Dermis microvascular lymphatic vessel endothelial cell (primary cell): ENCODE measurements at places on chromosomes 16 and 17.

- DNase-seq: no peak
Measured at GRCh38 chr16:66298006-66298405, 68.5 kb upstream of the CDH5 start.

GRCh38 chr16:88434353-88434690 is 18.8 kb upstream of the ZFPM1 start:
- no peak for DNase-seq

- DNase-seq: no peak
Measured at GRCh38 chr16:71669926-71670536, 44.0 kb downstream of the MARVELD3 start.

GRCh38 chr16:79077346-79077745 is 523.2 kb downstream of the MAF start:
- no peak for DNase-seq

GRCh38 chr17:208429-208828 is 27.0 kb upstream of the DOC2B start:
- DNase-seq: no peak

DNA sequence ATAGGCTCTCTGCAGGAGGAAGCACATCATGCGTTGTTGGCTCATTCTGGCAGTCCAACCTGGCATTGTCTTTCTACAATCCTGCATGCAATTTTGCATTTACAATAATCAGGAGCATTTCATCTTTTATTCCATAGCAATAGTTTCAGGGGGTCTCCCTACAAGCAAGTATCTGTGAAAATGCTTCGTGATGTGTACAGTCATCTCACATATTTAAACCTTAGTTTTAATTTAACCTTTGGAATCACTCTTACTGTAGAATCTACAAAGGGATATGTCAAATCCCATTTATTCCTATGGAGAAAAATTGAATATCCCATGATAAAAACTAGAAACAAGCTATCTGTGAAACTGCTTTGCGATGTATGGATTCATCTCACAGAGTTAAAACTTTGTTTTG is 112.0 kb upstream of the WSB1 start:
- DNase-seq: no peak

GRCh38 chr16:78750611-78751010 is 651.2 kb downstream of the WWOX start:
- no peak for DNase-seq

DNA sequence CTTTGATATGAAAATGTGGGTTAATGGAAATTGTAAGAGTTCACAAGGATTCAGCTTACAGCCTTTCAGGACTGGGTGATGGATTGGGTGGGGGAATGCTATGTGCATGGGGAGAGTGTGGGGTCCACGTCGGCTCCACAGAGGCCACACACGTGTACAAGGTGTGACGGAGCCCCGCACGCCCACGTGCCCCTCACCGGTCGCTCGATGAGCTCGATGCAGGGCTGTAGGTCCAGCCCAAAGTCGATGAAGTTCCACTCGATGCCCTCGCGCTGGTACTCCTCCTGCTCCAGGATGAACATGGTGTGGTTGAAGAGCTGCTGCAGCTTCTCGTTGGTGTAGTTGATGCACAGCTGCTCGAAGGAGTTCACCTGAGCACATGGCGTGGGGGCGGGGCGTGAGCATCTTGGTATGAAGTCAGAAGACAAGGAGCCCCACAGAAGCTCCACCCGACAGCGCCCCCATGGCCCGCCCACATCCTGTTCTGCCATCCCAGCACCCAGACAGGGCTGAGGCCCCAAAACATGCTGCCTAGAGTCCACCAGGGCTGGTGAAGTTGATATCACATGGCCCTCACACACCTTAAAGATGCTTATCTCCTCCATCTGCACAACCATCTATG is 99.1 kb downstream of the MYH11 start:
- no peak for DNase-seq

- peak; percentile 5 for DNase-seq
Measured at GRCh38 chr16:23274968-23275367, 27.1 kb upstream of the SCNN1B start.

DNA sequence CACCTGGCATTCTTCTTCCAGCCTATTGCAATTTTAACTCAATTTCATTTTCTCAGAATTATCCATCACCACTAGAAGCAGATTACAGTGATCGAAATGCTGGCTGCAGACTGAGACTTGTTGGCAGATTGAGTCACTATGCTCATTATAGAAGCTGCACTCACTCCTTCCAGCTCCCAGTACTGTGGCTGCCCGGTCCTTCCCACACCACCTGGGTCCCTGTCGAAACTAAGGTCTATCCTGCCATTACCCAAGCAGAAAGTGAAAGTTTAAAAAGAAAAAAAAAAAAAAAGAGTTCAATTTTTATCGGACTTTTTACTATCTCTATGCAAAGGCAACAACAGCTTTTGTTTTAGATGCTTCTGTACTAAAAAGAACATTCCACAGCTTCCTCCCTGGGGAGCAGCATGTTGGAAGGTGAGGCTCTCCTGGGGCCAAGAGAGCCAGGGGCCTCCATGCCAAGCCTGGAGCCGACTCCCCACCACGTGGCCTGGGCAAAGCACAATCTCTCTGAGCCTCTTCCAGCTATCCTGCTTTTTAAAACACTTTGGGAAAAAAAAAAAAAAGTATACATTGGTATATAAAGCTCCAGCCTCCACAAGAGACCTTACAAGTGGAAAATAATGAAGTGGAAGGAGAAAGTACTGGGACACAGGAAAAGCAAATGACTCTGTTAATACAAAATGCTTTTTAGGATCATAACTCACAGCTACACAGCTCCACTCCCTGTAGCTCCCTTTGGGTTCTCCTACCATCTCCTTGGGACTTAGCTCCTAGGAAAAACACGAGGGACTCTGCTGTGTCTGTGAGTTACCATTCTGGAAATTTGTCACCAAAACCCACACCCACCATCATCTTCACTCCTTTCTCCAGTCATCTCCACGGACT is 77.8 kb downstream of the USP31 start:
- DNase-seq: peak; percentile 52

DNA sequence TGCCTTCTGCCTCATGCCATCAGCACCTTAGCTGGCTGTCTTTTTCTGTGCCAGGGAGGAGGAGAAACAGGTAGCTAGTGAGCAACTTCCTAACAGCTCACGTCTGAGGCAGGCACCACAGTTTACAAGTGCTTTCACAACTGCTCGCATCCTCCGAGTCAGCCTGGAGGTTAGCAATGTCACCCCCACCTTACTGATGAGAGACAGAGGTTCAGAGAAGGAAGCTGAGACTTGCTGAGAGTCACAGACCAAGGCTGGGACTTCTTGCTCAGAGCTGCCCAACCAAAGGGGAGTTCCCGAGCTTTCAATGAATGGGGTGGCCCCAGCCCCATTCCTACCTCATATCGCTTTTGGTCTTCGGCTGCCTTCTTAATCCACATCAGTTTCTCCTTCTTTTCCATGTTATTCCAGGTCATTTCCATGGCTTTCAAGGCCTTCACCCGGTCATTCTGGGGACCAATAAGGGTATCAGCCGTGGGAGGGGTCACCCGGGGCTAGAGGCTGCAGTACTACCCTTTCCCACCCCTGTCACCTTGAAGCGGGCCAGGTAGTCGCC is 9.6 kb downstream of the UBTF start:
- DNase-seq: no peak

DNA sequence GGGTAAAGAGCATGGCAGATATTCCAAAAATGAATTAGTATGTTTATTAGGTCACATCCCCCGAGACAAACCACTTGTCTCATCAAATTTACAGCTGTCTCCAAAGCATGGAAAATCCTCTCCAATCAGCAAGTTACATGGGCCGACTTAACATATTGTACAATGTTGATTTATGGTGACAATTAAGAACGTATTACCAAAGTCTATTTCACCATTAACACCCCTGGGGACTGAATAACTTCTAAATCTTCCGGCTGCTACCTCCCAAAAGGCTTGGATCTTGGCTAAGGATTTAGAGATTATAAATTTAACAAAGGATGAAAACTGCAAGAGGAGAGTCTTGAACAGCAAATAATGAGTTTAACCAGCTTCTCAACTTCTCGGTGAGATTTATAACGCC is 311.9 kb downstream of the NPIPA8 start:
- no peak for DNase-seq

DNA sequence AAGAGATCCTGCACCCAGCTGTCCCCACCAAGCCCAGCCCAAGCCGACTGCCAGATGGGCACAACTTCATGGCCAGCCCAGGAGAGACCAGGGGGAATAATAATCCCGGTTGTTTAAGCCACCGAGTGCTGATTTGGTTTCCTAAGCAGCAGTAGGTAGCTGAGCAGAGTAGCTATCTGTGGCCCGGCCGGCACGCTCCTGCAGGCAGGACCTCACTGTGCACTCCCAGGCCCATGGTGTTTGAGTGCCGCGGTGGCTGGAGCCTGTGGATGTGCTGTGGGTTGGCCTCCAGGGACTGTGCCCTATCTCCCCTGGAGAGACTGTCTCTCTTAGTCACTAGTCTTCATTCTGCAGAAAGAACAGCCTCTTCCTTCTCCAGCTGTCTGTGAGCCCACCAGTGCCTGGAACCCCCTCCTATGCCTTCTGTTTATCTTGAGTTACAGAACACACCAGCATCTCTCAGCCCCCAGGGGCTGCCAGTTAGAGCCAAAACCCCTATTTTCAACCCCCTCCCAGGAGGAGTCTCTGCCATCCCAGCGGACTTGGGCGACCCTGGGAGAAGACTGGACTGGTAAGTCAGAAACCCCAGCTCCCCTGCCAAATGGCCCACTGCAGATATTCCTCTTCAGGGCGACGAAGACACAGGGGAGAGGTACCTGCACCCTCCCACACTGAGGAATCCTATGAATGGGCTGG is 152.0 kb downstream of the SDK2 start:
- DNase-seq: no peak

GRCh38 chr16:66427036-66427860 is at the start of gene BEAN1:
Gene BEAN1, plus strand, starts transcription at chr16:66427295. Its CDS starts 10,382 bp downstream, at chr16:66437677.
- no peak for DNase-seq

- DNase-seq: no peak
Measured at GRCh38 chr17:77266891-77267341, 126.1 kb downstream of the SEC14L1 start.

DNA sequence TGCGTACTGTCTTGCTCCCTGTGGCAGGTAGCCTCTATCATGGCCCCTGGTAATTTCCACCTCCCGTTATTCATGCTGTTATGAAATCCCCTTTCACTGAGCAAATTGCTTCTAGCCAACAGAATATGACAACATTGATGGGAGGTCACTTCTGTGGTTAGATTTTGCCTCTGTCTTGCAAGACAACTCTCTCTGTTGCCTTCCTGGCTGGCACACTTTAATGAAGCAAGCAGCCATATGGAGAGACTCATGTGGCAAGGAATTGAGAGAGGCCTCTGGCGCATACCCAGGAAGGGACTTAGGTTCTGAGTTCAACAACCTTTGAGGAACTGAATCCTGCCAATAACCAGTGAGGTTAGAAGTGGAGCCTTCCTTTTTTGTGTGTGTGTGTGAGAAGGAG is 51.8 kb upstream of the GPRC5B start:
- DNase-seq: no peak

- DNase-seq: peak; percentile 75
Measured at GRCh38 chr16:50067290-50067853, 1.6 kb downstream of the HEATR3 start.

GRCh38 chr17:78723001-78723796 is 58.9 kb downstream of the CYTH1 start:
- no peak for DNase-seq

- DNase-seq: no peak
Measured at GRCh38 chr17:50045154-50045553, 10.8 kb upstream of the ITGA3 start.

- no peak for DNase-seq
Measured at GRCh38 chr17:71983828-71984227, 137.0 kb upstream of the SOX9 start.

DNA sequence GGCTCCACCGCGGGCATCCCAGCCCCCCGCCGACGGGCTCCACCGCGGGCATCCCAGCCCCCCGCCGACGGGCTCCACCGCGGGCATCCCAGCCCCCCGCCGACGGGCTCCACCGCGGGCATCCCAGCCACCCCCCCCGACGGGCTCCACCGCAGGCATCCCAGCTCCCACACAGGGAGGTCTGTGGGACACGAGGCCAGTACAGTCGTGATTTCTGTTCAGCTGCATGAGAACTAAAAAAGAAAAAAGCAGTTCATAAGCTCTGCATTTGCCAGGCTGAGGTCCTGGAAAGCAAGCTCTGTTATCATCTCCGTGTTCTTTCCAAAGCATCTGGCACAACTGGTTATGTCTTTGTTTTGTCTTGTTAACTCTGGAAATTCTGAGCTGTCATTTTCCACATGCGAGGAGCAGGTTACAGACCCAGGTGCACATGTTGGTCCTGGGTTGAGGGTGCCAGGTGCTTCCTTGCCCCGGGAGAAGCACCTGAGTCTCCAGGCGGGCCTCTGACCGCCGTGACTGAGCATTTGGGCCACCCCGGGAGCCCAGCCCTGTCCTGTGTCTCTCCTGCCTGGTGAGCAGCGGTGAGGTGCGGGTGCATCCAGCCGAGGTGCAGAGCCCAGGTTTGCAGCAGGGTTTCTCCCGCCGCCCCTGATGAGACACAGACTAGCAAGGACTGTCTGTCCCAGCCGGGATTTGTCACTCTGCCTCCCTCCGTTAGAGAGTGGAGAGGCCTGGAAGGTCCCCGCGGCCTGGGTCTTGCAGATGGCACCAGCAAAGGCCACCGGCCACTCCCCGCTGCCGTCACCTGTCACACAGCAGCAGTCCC is 9.9 kb upstream of the WFIKKN1 start:
- no peak for DNase-seq

DNA sequence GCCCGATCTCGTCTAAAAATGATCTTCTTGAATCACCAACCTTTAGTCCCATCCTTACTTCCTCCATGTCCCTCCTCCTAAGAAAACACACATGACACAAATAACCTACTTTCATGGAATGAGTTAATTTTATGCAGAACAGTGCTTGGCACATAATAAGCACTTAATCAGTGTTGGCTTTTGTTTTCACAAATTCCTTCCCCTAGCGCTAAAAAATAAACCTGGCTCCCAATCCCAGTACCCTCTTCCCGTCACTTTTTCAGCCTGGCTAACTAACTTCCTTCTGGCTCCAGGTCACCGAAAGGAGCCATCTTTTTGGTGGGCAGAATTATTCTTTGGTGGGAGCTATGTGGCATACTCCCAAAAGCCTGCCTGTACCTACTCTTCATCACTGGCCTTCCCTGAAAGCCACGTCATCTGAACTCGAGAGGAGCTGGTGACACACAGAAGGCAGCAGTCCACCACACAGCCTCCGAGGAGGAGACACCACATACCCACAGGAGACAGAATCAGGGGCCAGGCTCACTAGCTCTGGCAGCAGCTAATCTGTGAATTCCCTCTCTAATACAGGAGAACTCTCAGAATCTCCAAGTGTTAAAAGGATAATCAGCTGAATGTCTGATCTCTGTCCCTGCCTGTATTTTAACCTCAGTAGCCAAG is 114.5 kb downstream of the SMG6 start:
- no peak for DNase-seq

DNA sequence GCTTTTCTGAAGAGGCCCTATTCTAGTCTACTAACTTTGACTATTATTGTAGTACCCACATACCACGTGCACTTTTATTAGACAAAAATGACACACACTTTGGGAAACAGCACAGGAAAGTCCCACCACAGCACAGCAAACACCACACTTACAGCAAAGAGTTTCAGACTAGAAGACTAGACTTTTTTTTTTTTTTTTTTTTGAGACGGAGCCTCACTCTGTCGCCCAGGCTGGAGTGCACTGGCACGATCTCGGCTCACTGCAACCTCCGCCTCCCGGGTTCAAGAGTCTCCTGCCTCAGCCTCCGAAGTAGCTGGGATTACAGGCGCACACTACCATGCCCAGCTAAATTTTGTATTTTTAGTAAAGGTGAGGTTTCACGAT is 20.1 kb downstream of the YWHAE start:
- DNase-seq: no peak

- no peak for DNase-seq
Measured at GRCh38 chr17:77733576-77734296, 224.8 kb upstream of the TNRC6C start.

GRCh38 chr16:28210264-28210663 is 1.5 kb downstream of the XPO6 start:
- DNase-seq: no peak
